ENCODE measurements at places on chromosomes 12 and 14.
A peak's percentile ranks its signal among the peaks of the same experiment; 100 is the strongest.

DNA sequence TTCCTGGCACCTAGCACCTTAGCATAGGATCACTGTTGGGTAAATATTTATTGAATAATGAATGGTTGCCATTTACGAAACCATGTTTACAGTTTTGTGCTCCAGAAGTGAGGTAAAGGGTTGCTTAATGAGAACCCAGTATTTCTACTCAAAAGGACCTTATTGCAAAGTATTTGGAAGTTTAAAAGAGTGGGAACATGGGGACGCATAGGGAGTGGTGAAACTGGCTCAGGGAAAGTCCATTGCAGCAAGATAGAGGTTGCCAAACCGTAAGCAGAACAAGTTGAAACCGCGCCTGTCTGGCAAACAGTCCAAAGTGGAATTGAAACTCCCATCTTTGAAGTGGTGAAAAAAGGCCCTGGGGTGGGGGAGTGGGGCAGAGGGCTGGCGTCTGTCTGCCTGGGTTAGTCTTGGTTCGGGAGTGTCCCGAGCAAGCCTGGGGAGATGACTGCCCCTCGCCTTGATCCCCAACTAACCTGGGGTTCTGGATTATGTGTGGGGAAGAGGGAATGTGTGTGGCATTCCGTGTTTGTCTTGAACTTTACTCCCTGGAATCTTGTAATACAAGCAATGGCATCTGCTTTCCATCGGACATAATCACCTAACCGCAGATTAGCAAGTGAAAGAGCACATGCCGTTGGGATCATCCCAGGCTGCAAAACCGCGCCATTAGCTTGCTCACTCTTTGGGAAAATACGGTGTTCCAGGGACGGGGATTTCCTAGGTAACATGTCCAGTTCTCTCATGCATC is 7.2 kb downstream of the ALDH2 start:
- no peak for DNase-seq

- peak; percentile 77 for DNase-seq
These were observed 316.3 kb downstream of the NUAK1 start for GRCh38 chr12:105822131-105823105.

DNA sequence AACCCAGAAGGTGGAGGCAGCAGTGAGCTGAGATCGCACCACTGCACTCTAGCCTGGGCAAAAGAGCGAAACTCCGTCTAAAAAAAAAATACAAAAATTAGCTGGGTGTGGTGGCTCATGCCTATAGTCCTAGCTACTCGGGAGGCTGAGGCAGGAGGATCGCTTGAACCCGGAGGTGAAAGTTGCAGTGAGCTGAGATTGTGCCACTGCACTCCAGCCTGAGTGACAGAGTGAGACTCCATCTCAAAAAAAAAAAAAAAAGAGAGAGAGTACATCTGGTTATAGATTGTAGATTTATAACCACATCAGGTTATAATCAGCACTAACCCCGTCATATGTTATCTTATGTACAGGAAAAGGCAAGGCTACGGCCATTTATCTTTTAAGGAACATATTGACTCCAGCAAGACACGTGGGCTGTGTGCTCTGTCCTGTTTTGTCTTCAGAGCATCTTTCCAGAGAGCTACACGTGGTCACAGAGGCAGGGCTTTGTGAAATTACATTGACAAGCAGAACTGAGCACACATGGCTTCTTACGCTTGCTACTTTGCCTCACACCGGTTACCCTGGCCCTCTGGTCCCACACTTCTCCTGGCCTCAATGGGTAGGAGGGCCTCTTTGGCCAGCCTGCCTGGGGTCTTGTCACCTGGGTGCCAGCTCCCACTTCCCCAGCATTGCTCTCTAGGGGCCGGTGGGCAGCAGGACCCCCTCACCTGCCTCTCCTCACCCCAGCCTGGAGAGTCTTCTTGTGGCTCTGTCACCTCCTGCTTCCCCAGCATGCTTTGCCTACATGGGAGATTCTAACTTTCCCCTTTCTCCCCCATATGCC is 6.8 kb upstream of the DYNC1H1 start:
- DNase-seq = no peak

DNA sequence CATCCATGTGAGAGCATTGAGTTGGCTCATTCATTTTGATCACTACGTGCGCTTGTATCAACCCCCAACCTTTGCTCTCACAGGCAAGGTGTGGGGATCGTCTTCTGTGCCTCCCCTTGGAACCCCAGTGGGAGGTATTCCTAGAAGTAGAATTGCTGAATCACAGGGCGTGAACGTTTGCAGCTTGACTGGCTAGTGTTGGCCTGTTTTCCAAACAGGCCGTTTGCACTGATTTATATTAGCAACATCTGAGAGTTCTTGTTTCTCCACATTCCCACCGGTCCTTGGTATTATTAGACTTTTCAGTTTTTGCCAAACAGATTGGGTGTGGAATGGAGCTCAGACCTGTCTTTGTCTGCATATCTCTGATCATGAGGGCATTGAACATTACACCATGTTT is 288.6 kb upstream of the PWP1 start:
- DNase-seq = no peak

All from fibroblast of skin of left biceps (primary cell).